CD4-positive, alpha-beta T cell (primary cell): ENCODE measurements at places on chromosomes 1 and 21.

DNA sequence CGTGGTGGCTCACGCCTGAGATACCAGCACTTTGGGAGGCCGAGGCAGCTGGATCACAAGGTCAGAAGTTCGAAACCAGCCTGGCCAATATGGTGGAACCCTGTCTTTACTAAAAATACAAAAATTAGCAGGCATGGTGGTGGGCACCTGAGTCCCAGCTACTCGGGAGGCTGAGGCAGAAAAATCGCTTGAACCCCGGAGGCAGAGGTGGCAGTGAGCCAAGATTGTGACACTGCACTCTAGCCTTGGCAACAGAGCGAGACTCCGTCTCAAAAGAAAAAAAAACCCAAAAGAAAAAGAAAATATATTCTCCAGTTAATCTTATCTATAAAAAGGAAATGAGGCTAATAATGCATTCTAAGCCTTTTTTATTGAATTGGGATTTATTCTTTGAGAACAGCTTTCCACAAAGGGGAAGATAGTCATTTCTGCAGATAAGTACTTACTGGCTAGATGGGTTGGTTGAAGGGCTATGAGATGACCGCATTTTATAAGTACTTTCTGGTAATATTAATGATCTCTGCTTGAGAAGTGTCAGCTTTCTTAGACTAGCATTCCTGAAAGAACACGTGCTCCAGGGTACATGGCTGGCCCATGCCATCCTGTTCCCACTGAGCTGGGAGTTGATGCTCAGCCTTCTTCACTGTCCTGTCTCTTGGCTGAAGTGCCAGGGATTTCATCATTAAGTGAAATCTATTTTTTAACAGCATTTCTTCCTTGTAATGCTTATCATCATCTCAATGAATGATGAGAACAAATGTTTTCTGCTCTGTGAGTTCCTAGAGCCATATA, 57.9 kb downstream of the SASS6 start:
- no peak for DNase-seq

GRCh38 chr21:16205527-16205926, 475.7 kb downstream of the USP25 start:
- no peak for DNase-seq

DNA sequence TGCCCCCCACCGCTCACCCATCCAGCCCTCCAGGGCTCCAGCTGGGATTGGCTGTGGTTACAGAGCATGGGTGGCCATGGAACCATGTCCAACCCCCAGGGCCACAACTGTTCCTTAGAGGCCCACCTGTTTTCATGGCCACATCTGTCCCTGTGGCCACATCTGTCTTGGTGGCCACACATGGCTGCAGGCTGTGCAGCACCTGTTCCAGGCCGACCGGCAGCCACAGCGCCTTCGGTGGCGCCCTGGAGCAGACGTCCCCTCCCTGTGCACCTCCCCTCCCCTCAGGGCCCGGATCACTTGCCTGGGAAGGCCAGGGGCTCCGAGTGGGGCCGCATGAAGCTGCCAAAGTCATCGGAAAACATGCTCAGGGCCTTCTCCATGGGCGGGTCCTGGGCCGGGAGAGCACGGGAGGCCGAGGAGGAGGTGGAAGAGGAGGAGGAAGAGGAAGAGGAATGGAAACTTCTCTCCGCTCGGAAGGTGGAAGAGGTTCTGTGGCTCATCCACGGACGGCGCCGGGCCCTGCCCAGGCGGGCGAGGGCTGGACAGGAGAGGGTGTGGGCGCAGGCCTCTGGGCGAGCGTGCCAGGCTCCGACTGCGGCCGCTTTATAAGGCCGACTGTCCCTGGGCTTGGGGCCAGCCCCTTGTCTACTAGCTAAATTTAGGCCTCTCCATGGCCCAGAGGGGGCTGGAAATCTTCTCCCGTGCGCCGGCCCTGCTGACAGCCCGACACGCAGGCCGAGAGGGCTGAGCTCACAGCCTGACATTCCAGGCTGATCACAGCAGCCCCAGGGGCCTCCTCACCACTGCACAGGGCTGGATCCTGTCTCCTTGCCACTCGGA, at the start of gene HSPB7:
Gene HSPB7, minus strand, starts transcription at position 583 of the 843 bp plus-strand sequence. Its CDS starts 80 bp downstream, at position 503.
- no peak for DNase-seq

- no peak for DNase-seq
Measured at GRCh38 chr21:45723049-45723958, 79.8 kb downstream of the PCBP3 start.
